ENCODE measurements at places on chromosomes 11 and 22. TPM values are rescaled to one million over a fixed set of nuclear protein-coding genes. Genes with fewer than 3 reads are reported as not detected.

MADD gene
- 17.0 TPM for total RNA-seq

PGA5 gene
- not detected for total RNA-seq

CDCA5 gene
- total RNA-seq: 41.7 TPM

MIOX gene
- total RNA-seq: 0.12 TPM

DNA sequence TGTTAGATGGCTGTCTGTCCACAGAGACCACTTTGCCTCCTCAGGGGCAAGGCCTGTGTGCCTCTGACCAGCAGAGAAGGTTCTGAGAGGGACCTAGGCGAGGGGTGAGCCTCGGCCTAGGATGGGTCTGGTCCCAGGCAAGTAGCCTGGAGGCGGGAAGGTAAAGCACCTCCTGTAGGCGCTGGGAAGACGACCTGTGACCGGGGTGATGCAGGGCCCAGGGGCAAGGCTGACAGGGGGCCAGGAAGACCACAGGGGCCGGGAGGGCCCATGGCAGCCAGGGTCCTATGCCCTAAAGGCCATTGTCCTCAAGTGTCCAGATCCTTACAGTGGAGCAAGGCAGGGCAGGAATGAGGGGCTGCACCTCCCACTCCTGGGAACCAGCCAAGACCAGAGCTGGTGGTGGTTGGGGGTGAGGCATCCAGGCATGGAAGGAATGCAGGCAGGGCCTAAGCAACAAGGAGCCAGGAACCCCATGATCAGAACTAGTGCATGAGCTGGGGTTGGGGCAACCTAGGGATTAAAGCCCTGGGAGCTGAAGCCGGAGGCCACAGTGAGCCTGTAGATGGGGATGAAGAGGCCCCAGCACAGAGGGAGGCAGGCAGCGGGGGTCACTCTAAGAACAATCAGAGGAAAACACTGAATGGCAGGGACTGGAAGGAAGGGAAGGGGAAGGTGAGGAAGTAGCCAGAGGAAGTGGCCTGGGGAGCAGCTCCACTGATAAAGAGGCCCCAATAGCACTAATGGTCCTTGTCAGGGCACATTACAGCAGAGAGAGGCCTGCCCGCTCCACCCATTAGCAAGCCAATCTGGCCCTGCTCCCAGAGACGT lies 32.9 kb upstream of the KLHL35 start:
- DNase-seq: no peak

GRCh38 chr22:20299746-20300136 lies 20.1 kb downstream of the DGCR6L start:
- no peak for DNase-seq

DNA sequence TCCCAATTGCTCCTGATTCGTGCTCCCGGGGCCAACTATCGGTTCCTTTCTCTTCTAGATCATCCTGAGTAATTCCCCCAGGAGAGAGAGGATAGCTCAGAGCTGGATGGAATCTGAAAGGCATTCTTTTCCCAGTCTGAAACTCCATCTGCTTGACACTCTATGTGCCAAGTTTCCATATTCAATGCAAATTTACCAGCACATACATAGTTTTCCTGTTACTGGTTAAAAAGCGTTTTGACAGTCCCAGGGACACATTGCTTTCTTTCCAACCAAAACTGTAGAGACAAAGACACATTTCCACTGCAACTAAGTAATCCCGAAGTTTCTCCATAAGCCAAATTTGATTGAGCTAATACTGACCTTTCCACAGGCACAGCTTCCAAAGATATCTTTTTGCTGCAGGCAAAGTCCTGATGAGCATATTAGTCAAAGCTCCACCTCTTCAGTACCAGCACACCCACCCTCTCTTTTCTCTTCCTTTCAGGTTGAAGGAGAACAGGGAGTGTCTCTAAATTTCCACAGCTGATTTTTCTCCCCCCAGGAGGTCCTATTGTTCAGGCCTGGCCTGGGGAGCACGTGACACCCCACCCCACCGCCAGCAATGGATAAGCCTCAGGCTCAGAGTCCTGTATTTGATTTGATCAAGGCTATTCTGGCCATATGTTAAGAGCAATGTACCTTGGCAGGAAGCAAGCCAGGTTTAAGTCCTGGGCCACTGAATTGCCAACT lies 9.7 kb upstream of the ANKK1 start:
- DNase-seq: peak; percentile 53

DNA sequence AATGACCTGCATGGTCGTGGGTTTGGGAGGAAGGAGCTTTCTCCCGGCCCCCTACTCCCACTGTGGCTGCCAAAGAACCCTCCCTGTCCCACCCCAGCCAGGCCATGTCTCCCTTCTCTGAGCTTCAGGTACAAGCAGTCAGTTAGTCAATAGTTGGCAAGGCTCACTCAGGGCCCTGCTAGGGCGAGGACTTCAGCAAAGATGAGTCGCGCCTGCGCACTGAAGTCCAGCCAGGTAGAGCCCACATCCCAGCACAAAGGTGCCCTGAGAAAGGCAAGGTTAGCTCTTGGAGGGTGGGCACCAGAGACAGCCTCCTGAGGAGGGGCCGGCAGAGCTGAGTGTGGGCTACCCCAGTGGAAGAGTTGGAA lies 11.1 kb downstream of the C11orf86 start:
- DNase-seq: no peak

- DNase-seq: no peak
These were observed 730.5 kb upstream of the CCDC179 start for GRCh38 chr11:23590596-23591308.

DNA sequence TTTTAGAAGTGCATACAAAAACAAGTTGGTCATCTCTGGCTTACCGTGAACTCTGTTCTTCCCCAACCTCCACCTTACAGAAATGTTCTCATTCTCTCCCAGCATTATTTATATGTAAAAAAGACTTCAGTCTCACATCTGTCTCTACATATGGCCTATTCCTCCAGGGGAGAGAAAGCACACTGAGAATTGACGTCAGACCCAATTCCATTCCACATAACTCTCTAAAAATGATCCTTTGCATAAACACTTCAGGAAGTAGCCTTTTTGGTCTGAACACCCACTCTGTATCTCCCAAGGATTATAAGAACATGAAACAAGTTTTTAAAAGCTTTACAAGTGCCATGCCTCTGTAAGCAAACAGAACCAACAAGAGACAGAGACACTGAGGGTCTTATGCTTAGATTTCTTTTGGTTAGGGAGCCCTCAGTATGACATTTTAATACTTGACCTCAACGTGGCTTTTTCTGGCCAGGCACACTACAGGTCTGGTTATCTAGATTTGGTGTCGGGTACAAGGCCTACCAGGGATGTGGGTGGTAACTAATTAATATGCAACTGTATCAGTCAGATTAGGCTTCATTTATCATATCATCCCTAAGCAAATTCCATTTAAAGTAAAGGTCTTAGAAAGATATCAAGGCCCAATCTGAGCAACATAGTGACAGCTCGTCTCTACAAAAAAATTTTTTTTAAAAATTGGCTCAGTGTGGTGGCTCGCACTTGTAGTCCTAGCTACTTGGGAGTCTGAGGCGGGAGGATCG lies 48.5 kb upstream of the PPP2R1B start:
- no peak for DNase-seq

DNA sequence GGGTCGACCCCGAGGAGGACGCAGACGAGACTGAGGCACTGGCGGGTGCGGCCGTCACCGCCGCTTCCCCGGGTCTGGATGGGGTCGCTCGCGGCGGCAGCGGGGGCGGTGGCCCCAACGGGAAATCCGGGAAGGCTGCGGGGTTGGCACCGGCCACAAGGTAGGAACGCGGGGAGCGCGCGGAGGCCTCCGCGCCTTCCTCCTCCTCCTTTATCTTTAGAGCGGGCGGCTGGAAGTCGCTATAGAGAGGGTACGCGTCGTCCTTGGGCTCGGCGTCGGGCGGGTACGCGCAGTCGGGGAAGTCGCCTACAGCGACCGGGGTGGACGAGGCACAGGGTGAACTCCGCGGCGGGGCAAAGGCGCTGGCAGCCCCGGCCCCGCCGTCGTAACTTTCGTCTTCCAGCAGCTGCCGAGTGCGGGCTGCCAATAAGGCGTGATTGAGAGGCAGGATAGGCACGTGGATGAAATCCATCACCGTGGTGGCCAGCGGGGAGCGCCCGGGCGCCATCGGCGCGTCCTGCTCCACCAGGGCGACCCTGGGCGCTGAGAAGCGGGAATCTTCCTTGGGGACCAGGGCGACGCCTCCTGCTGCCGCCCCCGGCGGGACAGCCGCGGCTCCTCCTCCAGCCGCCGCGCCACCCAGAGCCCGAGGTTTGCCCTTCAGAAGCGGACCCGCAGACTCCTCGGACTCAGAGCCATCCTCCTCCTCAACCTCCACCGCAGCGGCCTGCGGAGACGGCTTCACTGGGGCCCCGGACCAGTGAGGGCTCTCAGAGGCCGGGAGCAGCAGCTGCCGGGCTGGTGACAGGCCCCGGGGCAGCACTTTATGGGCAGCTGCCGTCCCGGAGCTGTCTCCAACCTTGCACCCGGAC lies 1.7 kb downstream of the PGR start:
- DNase-seq: no peak

DNA sequence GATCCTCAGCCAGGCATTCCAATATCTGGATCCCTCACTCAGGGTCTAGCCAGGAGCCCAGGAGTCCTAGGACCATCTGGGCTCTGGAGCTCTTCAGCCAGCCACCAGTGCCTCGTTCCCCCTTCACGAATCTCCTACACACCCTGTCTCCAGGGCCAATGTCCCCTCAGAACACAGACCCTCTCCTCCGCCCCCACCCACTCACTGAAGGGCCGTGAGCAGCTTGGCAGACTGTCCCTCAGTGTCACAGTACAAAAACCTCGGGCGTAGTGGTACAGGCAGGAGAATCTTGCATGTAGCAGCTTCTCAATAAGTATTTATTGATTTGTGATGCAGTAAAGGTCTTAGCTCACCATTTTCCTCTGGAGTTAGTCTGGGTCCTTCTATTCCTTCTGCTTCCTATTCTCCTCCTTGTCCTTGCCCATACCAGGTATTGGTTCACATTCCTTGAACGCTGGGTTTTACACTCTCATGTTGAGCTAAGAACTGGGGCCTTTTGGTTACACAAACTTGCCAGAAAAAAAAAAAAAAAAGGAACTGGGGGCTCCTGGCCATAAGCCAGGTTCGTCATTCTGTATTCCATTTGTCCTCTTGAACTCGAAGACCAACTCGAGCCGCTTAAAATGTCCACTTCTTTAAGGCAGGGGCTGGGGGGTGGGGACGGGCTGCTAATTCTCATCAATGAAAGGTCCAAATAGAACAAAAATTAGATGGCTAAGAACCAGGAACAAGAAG lies 2.3 kb downstream of the CXCR5 start:
- no peak for DNase-seq

GRCh38 chr22:48277868-48278581 lies 1515.6 kb downstream of the TBC1D22A start:
- no peak for DNase-seq

DNA sequence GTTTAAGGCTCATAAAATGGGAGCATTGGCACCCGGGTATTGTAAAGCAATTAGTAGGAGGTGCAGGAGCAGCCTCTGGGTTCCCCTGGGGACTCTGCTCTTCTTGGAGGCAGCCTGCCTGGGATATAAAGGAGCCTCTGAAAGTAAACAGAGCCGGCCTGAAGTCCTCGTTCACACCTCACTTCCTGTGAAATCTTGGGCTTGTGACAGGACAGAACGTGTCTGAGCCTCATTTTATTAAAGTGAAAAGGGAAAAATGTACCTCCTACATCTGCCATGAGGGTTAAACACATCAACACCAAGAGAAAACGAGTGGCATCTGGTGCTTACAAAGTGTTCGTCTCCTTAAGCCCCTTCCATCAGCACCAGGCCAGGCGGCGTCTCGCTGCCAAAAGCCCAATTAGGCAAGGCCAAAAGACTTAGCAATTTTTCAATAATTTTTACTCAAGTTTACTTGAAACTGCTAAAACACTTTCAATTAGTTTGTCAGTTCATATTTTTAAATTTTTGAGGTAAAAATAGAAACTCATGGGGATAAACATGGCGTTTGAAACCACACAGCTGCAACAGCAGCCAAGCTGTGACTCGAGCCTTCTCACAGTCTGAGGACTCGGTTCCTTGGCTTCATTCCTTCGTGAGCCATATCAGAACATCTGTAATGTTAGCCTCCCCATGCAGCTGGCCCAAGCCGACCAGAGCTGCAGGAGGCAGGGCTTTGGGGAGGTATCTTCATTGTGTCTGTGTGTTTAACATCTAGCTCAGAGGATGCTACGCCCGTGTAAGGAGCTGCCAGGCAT lies 33.6 kb downstream of the MAP6 start:
- DNase-seq: no peak

- no peak for DNase-seq
These were observed 33.5 kb downstream of the GLB1L2 start for GRCh38 chr11:134365011-134365925.

GRCh38 chr22:21984793-21985192 lies 2.2 kb upstream of the TOP3B start:
- peak; percentile 11 for DNase-seq

DNA sequence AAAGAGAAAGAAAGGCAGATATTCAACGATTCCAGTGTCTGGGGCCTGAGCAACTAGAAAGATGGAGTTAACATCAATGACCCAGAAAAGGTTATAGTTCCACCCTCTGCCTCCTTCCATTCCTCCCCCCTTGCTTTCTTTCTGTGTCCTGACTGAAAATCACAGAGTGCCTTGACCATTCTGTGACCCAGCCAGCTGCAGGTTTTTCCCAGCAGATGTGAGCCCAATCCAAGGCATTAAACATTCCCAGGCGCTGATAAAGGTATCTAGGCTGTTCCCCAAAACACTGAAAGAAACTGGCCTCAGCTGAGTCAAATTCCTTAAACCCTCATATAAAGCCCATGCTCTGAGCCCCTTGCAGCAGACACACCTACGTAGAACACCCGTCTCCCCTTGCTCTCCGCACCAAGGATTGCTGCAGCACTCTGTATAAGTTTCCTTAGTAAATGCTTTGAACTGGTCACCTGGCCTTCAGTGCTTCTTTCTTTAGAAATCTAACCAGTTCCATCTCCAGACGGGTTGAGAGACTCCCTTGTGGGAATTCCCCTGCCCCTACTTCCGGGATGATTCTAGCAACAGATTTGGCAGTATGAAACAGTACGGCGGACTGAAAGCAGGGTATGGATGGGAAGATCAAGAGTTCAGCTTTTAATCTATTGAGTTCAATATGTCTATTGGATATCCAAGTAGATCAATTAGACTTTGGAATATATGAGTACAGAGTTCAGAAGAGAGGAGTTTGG lies 48.8 kb upstream of the ZC3H12C start:
- DNase-seq: no peak

DNA sequence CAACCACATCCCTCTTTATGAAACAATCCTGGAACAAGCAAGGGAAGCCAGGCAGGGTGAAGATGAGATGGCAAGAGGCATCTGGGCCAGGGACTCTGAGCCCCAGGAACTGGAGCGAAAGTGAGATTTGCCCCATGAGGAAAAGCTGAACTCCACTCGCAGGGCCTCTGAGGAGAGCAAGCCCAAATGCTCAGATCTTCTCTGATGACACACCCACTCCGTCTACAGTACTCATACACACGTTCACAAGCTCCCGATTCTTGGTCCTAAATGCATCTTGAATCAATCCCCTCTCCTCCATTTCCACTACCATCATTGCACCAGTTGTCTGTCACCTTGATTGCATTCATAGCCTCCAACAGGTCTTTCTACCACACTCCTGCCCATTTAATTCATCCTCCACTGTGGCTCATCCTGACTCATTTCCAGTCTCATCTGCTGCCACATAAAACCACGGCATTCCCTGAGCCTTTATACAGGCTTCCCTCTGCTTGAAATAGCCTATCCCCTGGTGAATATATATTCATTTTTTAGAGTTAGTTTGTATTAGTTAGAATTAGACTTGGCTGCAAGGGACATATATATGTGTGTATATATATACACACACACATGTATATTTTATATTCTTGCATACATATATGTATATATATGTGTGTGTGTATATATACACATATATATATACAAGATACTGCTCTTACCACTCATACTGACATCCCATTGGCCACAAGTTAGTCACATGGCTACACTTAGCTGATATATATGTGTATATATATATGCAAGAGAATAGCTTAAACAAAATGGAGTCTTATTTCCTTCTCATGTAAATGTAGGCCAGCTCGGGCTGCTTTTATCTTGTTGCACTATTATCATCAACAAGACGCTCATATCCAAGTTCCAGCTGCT lies 1.4 kb upstream of the APOA5 start:
- peak; percentile 79 for DNase-seq

Data from RPMI7951 (cell line).